ENCODE measurements at places on chromosomes 4 and X.

DNA sequence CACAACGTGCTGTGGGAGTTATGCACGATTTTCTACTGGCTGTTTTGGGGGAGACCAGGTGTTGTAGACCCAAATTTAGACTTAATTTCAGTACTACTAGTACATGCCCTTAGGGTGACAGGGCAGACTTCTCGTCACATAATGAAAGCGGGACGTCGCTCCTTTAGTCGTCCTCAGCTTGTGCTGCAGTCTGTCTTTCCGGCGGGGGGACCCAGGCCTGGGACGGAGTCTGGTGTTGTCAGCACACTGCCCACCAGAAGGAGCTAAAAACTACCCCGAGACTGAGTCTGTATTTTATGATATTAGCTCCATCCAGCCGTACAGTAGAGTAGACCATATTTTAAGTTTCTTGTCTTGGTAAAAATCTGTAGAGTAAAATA lies 35.5 kb downstream of the NOP14 start:
- DNase-seq: no peak

GRCh38 chrX:100747090-100747489 lies 15.2 kb upstream of the SYTL4 start:
- DNase-seq: no peak

DNA sequence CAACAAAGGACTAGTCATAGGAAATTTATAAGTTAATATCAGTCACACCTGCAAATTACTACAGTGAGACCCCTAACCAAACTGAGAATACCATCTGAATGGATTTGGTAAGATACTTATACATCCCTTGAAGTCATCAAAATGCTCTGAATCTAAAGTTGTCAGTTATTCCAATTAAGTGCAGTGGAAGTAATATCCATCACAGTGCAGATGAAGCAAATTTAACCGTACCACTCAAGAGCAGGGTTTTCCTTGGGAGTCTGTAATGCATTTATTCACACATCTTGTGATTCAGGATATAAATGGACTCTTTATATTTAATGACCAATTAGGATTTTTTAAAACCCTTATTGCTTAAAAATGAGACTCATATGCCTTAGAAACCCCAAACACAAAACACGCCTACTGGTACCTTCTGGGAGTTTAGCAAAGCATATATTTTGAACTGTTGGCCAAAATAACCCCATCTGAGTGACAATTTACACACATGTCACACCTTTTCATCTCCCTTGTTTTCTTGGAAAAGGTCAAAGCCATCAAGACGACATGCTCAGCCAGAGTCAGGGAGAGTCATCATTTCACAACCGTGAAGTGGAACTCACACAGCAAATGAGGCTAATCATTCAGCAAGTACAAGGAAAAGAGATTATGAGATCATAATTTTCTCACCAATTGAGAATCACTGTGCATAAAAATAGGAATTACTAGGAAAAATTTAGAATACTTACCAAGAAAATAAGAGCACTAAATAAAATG lies 303.7 kb downstream of the HNRNPD start:
- DNase-seq: no peak

DNA sequence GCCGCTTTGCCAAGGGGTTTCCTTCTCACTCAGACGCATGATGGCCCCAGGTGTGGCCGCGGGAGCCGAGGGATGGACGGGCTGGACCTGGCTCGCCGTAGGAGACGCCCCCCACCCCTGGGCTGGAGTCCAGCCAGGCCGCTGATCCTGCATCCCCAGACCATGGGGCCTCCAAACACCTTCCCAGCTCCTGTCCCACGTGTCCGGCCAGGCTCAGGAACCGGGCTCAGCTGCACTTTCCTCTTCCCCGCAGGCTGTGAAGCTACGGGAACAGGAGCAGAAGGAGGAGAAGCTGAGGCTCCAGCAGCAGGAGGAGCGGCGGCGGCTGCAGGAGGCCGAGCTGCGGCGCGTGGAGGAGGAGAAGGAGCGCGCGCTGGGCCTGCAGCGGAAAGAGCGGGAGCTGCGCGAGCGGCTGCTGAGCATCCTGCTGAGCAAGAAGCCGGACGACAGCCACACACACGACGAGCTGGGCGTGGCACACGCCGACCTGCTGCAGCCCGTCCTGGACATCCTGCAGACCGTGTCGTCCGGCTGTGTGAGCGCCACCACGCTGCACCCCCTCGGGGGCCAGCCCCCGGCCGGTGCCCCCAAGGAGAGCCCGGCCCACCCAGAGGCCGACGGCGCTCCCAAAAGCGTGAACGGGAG lies 9.1 kb downstream of the AKAP17A start:
- no peak for DNase-seq

DNA sequence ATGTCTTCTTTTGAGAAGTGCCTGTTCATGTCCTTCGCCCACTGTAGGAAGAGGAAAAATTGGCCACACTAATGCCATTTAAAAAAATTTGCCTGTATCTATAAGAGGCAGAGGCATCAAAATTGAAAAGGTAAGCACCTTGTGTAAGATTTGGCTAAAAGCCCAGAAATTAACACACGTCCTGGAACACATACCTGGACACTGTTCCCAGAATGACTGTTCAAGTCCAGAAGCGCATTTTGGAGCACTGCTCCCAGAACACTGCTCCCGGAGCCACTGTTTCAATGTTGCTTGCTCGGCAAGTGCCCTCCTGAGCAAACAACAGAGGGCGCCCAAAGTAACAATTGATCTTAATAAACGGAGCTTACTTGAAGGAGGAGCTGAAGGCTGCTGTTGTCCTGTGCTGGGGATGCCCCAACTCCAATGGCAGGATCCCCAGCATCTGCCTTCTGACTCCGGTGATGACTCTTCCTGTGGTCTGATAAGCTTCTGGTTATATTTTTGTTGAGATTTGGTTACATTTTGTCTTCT lies 1958.6 kb downstream of the C4orf33 start:
- DNase-seq: no peak

GRCh38 chrX:44344194-44344593 lies 722 bp upstream of the EFHC2 start:
- DNase-seq: no peak

- DNase-seq: no peak
Observed at GRCh38 chr4:46979283-46979682, 14.1 kb downstream of the GABRA4 start.

DNA sequence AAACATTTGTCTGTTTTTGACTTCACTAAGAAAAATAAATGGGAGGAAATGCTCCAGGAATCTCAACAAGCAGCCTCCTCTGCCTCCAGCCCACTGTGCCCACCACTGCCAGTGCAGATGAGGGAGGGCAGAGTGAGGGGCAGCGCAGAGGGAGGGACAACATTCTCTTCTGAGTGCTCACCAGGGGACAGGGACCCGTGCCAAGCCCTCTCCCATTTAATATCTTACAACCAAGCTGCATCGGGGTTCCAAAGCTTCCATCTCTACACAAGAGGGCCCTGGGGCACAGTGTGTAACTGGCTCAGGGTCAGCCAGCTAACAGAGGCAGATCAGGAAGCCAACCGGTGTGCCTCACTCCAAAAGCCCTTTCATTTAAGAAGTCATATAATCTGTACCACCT lies 120.4 kb downstream of the NSUN7 start:
- DNase-seq: no peak

- DNase-seq: no peak
Observed at GRCh38 chrX:71910643-71910985, at the start of gene NHSL2. TSS of gene NHSL2 (plus strand) at chrX:71910845.

DNA sequence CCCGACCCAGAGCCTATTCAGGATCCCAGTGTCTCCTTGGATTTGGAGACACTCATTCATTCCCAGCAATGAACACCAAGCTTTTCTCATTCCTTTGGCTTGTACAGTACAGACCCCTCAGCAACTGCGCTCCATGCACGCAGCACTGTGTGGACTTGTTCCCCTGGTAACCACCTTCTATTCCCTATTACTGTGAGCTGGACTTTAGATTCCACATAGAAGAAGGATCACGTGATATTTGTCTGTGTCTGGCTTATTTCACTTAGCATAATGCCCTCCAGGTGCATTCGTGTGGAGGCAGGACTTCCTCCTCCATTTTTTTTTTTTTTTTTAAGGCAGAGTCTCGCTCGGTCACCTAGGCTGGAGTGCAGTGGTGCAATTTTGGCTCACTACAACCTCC lies 106.4 kb downstream of the PHKA2 start:
- DNase-seq: no peak

DNA sequence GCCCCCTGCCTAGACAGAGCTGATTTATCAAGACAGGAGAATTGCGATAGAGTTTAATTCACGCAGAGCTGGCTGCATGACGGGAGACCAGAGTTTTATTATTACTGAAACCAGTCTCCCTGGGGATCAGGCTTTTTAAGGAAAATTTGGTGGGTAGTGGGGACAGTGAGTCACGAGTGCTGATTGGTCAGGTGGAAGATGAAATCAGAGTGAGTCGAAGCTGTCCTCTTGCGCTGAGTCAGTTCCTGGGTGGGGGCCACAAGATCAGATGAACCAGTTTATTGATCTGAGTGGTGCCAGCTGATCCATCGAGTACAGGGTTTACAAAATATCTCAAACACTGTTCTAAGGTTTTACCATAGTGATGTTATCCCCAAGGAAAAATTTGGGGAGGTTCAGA lies 36.6 kb downstream of the MYOZ2 start:
- no peak for DNase-seq

DNA sequence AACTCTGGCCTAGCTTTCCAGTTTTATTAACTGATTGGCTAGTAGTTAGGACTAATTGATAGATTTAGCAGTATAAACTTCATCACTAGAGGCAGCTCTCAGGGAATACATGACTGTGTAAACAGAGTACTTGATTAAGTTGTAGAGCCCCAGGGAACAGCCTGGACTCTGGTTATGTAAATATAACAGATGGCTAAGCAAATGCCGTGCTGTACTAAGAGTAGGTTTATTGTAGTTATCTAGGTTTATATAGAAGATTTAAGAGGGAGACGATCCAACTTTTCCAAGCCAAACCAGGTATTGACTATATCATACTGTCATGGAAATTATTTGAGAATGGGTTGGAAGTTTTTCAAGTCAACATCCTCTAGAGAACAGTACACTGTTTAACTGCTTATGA lies 463.4 kb upstream of the GRID2 start:
- DNase-seq: no peak

DNA sequence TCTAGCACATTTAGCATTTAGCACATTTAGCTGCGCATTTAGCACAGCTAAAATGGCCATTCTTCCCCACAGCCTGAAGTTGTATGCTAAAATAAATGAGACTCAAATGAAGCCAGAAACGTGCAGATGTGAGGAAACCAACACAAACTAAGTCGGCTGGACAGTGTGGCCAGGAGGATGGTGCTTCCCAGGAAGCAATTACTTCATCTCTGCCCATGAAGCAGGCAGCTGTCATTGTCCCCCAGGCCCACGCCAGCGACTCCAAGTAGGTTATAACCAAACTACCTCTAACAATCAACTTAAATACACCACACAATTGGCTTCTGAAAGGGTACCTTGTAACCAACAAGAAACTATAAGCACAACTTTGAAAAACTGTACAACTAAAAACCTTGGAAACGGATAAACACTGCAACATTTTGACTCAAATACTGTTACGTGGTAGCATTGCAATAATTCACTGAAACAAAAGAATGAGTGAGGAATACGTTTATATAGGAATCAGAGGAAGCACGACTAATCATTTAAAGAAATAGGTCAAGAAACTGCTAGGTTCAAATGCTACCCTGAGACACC lies 39.2 kb downstream of the AFAP1 start:
- no peak for DNase-seq

DNA sequence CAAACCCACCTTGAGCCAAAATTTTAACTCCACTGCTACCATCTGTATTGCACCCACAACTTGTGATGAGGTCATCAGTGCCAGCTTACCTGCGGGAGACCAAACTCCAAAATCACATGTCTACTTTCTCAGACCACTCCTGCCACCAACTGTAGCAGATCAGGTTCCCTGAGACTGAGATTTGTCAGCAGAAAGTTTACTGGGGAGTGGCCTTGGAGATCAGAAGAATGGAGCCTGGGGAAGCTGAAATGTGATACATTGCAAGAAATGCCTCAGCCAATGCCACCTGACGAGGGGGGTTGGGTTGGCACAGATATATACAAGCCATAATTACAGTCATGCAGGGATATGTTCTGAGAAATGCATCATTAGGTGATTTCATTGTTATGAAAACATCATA lies 19.1 kb downstream of the HAUS3 start:
- no peak for DNase-seq

DNA sequence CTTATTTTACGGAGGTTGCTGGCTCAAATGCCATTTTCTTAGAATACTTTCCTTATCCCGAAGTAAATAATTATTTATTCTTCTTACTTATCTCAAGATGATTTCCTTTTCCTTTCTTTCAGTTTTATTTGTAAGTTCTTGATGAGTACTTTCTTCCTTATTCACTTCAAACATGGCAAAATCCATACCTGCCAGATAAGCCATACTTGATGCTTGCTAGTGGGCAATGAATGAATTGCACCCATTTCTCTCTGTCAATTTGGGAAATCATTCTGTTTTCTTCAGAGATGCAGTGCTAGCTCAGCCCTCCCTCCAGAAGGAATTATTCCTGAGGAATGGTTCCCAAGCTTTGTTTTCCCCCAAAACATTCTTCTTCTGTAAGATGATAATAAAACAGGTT lies 598.3 kb downstream of the SPRY1 start:
- DNase-seq: no peak

GRCh38 chrX:53798281-53798680 lies 111.8 kb upstream of the HUWE1 start:
- DNase-seq: no peak

DNA sequence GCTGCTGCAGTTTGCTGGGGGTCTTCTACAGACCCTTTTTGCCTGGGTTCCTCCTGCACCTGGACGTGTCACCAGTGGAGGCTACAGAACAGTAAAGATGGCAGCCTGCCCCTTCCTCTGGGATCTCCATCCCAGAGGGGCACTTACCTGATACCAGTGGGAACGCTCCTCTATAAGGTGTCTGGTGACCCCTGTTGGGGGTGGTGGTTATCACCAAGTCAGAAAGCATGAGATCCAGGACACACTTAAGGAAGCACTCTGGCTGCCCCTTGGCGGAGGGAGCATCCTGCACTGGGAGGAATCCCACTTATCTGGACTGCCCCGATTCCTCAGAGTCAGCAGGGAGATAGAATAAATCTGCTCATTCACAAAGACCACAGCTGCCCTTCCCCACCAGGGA lies 218.9 kb upstream of the GALNTL6 start:
- DNase-seq: no peak

DNA sequence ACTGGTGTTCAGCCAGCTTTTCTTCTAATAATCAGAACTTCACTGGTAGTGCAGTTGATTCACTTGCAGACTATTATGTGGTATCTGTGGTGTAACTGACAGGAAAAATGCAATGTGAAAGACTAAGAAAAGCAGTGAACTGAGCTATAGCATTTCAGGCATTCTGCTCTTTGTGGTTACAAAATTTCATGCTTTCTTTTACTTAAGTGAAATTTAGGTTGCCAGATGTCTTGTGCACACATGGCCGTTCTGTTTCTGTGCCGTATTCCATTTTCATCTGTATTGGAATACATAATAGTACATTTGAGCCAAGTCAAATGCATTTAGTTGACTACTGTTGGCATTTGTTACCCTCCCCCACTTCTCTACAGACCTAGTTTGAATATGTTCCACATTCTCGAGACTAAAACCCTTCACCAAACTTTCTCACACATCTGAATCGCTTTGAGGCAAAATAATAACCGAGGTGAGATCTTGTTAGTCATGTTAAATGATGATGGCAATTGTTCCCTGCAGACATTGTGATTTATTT lies 8.2 kb downstream of the RTL3 start:
- no peak for DNase-seq

Measured in Ammon's horn (tissue), 1 donor.